Right lobe of liver (tissue), 6 donors: ENCODE measurements at places on chromosomes 7 and 10. TPM values are rescaled to one million over a fixed set of nuclear protein-coding genes. Genes with fewer than 3 reads are reported as not detected.

The ASB10 gene
- not detected for total RNA-seq

The AKR1B15 gene
- total RNA-seq, result 40.4 TPM

The MRPS33 gene
- total RNA-seq, result 31.1 TPM

The CRYGN gene
- total RNA-seq, result not detected

The HMX2 gene
- not detected for total RNA-seq

The SPOCK2 gene
- 0.72 TPM for total RNA-seq

The CAPZA2 gene
- 76.0 TPM for total RNA-seq

The PPP1R9A gene
- total RNA-seq, result 0.49 TPM
